Upper lobe of right lung (tissue), 1 donor: ENCODE measurements at places on chromosomes 3 and 15. TPM values are rescaled to one million over a fixed set of nuclear protein-coding genes. Genes with fewer than 3 reads are reported as not detected.

GP5 gene
- 0.26 TPM for total RNA-seq

OR5K2 gene
- total RNA-seq = not detected

TNNC1 gene
- total RNA-seq = 88.9 TPM

HES1 gene
- 43.6 TPM for total RNA-seq

DNA sequence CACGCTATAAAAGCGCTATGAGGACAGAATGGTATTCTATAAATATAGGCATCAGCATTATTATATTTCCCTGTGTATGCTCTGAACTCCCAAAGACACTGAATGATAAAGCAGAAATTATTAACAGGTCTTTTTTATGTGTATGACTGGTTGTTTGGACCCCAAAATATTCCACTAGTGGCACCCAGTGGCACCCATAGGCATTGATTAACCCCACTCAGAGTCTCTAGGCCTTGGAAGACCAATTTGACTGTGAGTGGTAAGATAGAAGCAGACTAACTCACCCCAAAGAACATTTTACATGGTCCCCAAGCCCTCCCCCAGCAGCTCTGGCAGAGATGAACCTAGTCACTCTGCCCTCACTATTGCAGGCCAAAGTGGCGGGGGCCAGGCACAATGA, 45.4 kb upstream of the UBE2E1 start:
- DNase-seq = no peak
- H3K27me3 ChIP-seq = no peaks in the 10 kb centered on the region
- no peak overlapping the region for H3K27ac ChIP-seq
- no peaks in the 10 kb centered on the region for H3K36me3 ChIP-seq
- H3K4me1 ChIP-seq = no peaks in the 10 kb centered on the region
- no peak overlapping the region for H3K4me3 ChIP-seq

- peaks cover 83% of the 10 kb centered on the region for H3K36me3 ChIP-seq
- H3K27me3 ChIP-seq = no peaks in the 10 kb centered on the region
- H3K4me3 ChIP-seq = no peak overlapping the region
- no peak overlapping the region for H3K27ac ChIP-seq
- no peaks in the 10 kb centered on the region for H3K4me1 ChIP-seq
- no peak for DNase-seq
Measured at GRCh38 chr3:154304936-154305335, 19.4 kb downstream of the DHX36 start.

KCNH8 gene
- 0.41 TPM for total RNA-seq

DNA sequence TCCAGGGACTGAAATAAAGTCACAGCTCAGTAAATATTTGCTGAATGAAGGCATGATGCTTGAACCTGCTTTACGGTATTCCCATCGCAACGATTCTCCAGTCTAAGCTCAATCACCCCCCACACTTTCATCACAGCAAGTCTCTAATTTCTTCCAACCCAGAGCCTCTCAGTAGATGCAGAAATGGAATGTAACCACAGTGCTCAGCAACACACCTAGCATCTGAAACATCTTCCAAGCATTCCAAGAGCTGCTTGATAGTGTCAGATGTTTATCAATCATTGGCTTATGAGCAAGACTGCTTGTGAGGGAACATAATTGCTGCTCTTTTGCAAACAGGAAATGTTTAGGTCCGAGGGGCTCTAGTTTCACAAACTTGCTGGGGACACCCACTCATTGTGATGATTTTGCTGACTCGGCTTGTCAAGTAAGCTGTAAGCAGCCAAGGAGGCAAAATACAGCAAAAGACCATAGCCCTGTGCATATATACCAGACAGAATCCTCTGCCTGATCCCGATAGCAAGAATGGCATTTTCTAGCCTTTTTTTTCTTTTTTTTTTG, 751.2 kb downstream of the NR2F2 start:
- H3K27ac ChIP-seq = no peak overlapping the region
- H3K4me1 ChIP-seq = no peaks in the 10 kb centered on the region
- H3K27me3 ChIP-seq = no peaks in the 10 kb centered on the region

DNA sequence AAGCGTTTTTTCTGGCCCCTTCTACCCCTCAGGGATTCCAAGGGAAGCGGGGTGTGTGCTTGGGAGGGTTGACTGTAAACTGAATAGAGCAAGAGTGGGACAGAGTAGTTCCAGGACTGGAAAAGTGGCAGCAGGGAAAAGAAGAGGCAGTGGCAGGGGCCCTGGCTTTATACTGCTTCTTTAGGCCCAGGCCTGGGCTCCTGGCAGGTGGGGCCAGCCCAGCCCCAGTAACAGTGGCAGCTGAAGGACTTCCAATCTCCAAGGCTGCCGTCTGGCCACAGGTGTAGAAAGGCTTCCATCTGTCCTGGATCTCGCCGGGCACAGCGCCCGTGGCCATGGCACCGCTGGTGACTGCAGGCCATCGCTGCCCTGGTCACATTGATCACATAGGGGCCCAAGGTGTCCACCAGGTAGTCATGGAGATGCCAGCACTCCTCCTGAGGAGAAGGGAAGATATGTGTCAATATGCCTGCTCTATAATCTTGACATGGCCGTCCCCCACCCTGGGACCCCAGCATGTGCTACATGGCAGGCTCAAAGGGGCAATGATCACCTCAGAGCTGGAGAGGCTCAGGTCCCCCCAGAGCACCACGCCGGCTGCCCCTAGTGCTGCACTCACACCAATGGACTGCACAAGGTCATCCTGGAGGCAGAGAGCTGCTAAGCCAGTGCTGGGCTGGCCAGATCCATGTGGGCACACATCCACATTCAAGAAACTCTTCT, 1.0 kb upstream of the IFRD2 start:
- peaks cover 19% of the 10 kb centered on the region for H3K4me1 ChIP-seq
- no peak for DNase-seq
- peaks cover 22% of the 10 kb centered on the region for H3K36me3 ChIP-seq
- H3K27ac ChIP-seq = peak overlapping the region; percentile 89
- H3K27me3 ChIP-seq = no peaks in the 10 kb centered on the region

DNA sequence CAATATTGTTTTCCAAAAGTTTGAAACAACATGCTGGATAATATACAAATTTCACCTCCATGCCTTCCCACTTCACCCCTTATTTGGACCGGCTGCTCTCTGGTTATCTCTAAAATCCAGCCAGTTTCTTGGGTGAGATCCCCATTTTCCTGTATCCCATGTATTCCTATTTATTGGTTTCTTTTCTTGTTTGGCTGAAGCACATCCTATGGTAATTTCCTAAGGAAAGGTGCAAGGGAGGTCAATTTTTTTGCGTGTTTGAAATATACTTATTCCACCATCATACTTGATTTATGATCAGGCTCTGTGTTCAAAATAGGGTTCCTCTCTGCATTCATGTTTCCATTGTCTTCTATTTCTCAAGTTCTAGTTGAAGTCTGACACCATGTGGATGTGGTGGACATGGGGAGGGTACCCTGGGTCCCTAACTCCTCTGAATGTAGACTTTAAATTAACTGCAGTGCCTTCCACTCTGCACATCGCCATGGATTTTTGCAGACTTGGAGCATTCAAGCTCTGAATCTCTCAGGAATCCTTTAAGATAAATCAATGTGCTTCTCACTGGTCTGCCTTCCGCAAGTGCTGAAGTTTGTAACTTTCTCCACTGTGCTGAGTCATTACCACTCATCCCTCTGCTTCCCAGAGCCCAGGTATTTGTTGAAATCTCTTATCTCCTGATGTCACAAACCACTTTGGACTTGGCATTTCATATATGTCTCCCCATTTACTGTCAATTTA, 52.1 kb upstream of the TLE3 start:
- H3K4me3 ChIP-seq = no peak overlapping the region
- no peaks in the 10 kb centered on the region for H3K27me3 ChIP-seq
- no peaks in the 10 kb centered on the region for H3K36me3 ChIP-seq
- H3K4me1 ChIP-seq = peaks cover 16% of the 10 kb centered on the region

POLQ gene
- 0.55 TPM for total RNA-seq

IGSF10 gene
- 32.4 TPM for total RNA-seq

- H3K4me3 ChIP-seq = no peak overlapping the region
- H3K4me1 ChIP-seq = peaks cover 16% of the 10 kb centered on the region
- H3K27me3 ChIP-seq = no peaks in the 10 kb centered on the region
- H3K27ac ChIP-seq = no peak overlapping the region
- DNase-seq = no peak
- no peaks in the 10 kb centered on the region for H3K36me3 ChIP-seq
Measured at GRCh38 chr15:98898122-98898521, 109.5 kb downstream of the PGPEP1L start.

- peaks cover 36% of the 10 kb centered on the region for H3K27me3 ChIP-seq
- no peaks in the 10 kb centered on the region for H3K36me3 ChIP-seq
- H3K4me1 ChIP-seq = peaks cover 13% of the 10 kb centered on the region
- peak overlapping the region; percentile 79 for H3K27ac ChIP-seq
- DNase-seq = no peak
Measured at GRCh38 chr3:46881596-46882376, 4.3 kb downstream of the PTH1R start.

DNA sequence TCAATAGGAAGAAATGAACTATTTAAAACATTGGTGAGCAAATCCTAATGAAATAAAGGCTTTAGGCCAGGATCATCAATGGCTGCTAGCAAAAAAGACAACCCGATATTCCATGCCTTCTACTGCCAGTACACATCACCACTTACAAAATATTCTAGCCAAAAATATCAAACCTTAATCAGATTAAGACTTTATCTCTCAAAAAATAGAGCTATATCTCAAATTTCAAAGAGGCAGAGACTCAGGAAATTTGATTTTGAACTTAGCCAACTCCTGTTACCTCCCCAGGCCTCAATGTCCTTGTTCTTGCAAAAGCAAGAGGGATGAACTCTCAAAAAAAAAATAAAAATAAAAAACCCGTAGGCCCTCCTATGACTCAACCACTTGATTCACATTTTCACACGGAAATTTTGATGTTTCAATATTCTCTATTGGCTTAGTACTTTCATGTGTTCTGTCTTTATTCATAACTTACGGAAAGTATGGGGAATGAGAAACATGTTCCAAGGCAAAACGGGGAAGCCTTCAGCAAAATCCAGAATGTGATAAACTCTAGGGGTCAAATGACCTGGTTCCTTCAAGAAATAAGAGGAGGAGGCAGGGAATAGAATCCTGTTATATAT, 273.3 kb upstream of the ZPLD1 start:
- peaks cover 13% of the 10 kb centered on the region for H3K4me1 ChIP-seq
- H3K27me3 ChIP-seq = no peaks in the 10 kb centered on the region
- no peaks in the 10 kb centered on the region for H3K36me3 ChIP-seq
- no peak for DNase-seq
- H3K27ac ChIP-seq = no peak overlapping the region
- H3K4me3 ChIP-seq = no peak overlapping the region

DNA sequence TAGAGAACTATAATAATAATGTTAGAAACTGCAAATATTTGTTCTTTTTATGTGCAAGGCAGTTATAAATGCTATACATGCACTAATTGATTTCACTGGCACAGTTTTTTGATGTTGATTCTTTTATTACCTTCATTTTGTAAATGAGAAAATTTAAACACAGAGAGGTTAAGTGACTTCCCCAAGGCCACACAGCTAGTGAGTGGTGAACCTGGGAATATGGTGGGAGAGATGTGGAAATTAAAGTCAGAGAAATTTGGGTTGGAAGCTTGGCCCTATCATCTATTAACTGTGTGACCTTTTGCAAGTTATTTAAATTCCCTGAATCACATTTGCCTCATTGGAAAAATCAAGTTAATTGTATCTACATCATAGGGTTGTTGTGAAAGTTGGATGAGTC, 39.6 kb upstream of the AKAP13 start:
- no peak overlapping the region for H3K4me3 ChIP-seq
- H3K36me3 ChIP-seq = no peaks in the 10 kb centered on the region
- no peak overlapping the region for H3K27ac ChIP-seq
- H3K4me1 ChIP-seq = no peaks in the 10 kb centered on the region
- DNase-seq = no peak
- H3K27me3 ChIP-seq = no peaks in the 10 kb centered on the region

DNA sequence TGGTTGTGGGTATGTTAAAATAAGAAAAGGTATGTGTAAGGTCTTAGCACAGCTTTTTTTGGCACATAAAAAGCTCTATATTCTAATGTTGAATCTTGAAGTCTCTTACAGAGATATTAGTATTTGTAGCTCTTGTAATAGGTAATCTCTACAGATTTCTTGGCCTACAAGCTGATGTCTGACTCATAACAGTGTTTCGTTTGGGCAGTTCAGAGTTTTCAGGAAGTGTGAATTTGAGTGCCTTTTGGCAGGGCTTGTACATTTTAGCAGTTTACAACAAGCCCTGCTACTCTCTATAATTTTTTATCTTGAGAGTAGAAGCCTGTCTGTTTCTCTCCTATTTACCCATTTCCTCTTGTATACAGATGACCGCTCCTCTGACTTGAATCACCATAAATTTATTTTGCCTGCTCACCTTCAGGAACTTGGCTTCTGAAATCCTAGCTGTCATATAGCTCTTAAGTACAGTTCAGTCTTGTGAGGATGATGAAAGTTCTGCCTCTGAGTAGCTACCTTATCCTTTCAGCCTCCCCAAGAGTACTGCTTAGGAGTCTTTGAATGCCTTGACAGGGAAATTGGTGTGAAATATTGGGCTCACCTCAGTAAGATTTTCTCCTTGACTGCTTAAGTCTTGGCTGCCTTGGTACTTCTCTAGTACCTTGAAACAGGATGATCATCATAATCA, 419.9 kb upstream of the RARB start:
- no peak for DNase-seq
- H3K36me3 ChIP-seq = no peaks in the 10 kb centered on the region
- H3K4me1 ChIP-seq = peaks cover 12% of the 10 kb centered on the region
- no peak overlapping the region for H3K27ac ChIP-seq

DNA sequence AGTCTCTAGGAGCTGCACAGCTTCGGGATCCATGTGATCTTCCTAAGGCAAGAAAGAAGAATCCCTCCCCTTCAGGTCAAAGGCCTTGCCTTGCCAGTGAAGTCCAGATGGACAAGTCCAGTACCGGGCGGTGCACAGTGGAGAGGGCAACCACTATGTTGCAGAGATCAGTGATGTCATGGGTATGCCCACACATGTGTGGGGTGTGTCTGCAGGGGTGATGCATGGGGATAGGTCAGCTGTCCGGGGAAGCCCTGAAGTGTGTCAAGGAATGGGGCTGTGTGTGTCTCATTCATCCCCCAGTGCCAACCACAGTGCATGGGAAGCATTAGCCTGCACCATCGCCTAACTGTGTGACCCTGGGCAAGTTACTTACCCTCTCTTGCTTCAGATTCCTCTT, 66.5 kb downstream of the TLE3 start:
- no peaks in the 10 kb centered on the region for H3K27me3 ChIP-seq
- H3K27ac ChIP-seq = no peak overlapping the region
- H3K4me3 ChIP-seq = no peak overlapping the region

POPDC2 gene
- total RNA-seq = 2.7 TPM

DNA sequence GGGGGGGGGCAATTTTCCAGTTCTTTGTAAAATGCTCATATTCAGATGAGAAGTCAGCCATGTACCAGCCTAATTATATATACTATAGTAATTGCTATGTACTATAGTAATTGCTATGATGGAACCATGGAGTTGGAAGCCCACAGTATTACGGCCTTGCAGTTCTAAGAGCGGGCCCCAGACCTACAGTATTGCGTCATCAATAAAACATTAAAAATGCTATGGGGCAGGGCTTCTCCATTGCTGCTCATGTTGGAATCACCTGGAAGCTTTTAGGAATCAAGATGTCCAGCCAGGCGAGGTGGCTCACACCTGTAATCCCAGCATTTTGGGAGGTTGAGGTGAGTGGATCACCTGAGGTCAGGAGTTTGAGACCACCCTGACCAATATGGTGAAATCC, 443.7 kb upstream of the GRM7 start:
- H3K4me3 ChIP-seq = no peak overlapping the region
- H3K4me1 ChIP-seq = no peaks in the 10 kb centered on the region
- H3K36me3 ChIP-seq = no peaks in the 10 kb centered on the region
- H3K27me3 ChIP-seq = no peaks in the 10 kb centered on the region
- DNase-seq = no peak

- no peak overlapping the region for H3K4me3 ChIP-seq
- no peaks in the 10 kb centered on the region for H3K36me3 ChIP-seq
- peaks cover 15% of the 10 kb centered on the region for H3K4me1 ChIP-seq
- H3K27me3 ChIP-seq = no peaks in the 10 kb centered on the region
Measured at GRCh38 chr3:11201251-11202019, 47.1 kb downstream of the HRH1 start.
